NCI-H226 (cell line): ENCODE measurements at places on chromosomes 7 and 10.

GRCh38 chr10:89805599-89806013 is 104.2 kb downstream of the KIF20B start:
- DNase-seq: no peak

DNA sequence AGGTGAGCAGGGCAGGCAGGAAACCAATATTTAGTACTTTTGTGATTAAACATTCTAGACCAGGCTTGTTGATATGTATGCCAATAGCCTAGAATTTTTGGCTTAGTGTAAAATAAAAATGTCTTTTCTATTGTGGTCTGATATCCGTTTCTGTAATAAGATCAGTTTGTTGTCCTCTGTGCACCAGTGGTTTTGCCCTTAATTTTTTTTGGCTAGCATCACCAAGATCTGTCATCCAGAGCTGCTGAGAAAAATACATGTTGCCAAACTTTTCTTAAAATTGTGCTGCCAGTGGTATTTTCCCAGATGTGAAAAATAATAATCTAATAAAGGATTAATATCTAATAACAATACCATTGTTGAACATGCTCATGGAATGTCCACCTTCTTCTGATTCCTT is 115.6 kb downstream of the TWIST1 start:
- no peak for DNase-seq

- DNase-seq: no peak
Observed at GRCh38 chr7:23098460-23098859, 7.1 kb upstream of the KLHL7 start.

DNA sequence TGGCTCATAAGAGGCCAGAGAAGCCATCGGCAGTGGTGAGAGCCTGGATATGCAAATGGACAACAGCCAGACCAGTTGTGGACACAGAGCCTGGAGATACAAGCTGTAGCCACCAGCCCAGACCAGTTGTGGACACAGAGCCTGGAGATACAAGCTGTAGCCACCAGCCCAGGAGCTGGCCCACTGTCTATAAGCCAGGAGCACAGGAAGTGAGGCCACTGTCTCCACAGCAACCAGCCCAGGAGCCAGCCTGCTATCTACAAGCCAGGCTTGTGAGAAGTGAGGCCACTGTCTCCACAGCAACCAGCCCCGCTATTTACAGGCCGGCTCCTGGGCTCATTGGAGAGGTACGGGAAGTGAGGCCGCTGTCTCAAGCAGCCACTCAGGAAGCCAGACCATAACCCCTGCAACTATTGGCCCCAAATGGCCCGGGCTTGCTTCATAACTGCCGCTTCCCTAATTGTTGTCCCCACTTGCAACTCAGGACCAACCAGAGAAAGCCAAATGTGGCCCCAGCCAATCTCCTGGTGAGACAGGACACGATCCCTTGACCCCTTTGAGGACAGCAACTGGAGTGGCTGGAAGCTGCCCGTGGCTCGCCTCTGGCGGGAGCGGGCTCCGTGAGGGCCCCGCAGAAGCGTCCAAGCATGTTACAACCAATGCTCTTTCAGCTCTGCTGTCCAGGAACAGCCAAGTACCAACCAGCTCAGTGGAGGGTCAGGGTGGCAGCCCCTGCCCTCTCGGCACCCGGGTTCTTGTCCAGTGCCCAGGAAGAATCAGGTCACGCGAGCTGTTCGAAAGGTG is 44.1 kb upstream of the CNPY1 start:
- DNase-seq: no peak

- DNase-seq: no peak
Observed at GRCh38 chr7:110507369-110507768, 583.6 kb upstream of the LRRN3 start.

- no peak for DNase-seq
Observed at GRCh38 chr10:67621834-67622233, 74.2 kb downstream of the CTNNA3 start.

GRCh38 chr10:66917104-66917503 is 8.7 kb upstream of the LRRTM3 start:
- DNase-seq: no peak

DNA sequence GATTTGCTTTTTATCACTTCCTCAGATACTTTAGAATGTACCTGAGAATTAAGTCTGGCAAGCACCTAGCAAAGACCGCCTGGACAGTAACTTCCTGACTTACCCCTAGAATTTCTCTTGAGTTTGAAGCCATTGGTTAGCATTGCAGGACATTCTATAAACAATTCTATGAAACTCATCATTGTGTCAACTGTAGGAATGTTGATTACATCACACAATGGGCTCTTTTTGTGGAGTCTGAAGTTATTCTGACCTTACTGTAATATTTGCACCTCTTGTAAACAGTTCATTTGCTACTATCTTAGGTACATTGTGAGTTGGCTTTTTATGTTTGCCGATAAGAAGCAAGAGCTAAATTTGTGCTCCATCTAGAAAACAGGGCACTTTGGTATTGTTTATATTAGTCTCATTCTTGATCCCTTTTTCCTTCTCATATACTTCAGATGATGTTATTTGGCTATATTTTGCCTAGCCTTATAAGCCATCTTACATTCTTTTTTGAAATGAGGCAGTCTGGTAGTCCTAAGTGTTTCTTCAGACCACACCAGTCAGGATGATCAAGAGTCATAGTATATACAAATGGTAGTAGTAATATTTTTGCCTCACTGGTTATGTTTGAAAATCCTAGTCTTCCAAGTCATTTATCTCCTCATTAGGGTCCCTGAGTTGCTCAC is 52.4 kb downstream of the CASD1 start:
- peak; percentile 94 for DNase-seq

- peak; percentile 96 for DNase-seq
Observed at GRCh38 chr10:93468461-93469213, 13.5 kb downstream of the MYOF start.

- no peak for DNase-seq
Observed at GRCh38 chr10:3353235-3353634, 180.7 kb upstream of the PITRM1 start.

DNA sequence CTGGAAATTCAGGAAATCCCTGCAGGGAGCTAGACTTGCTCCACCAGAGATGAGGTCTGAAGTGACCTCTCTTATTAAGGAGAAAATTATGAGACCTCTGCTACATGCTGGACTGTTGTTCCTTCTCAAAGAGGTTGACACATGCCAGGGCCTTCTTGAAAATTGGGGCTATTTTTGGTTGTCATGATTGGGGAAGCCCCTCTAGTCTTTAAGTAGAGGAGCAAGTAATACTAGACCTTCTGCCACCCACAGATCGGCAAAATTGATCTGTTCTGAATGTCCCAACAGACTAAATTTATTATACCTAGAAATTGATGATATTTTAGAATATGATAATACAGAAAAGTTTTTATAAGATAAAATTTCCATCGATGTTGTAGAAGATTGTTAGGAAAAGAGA is 160.8 kb upstream of the GRB10 start:
- no peak for DNase-seq

DNA sequence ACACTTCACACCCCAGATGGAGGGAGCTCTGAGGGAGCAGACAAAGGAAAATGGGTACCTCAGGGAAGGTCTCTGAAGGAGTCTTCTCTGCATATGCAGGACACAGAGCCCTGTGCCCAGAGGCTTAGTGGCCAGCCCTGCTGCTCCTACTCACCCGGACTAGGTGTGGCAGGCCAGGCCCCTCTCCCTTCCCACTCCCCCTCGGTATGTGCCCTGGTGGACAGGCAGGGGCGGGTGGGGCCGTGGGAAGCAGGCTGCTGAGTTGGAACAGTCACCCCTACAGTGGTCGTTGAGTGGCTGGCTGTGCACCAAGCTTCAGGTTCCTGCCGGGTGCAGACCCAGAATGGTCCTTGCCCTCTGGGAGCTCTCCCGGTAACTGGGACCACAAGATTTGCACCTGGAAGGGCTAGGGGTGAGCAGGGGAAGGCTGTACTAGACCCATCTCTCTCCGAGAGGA is 68.6 kb downstream of the ZMIZ1 start:
- DNase-seq: no peak

- no peak for DNase-seq
Observed at GRCh38 chr10:17734432-17735080, 17.4 kb upstream of the TMEM236 start.

DNA sequence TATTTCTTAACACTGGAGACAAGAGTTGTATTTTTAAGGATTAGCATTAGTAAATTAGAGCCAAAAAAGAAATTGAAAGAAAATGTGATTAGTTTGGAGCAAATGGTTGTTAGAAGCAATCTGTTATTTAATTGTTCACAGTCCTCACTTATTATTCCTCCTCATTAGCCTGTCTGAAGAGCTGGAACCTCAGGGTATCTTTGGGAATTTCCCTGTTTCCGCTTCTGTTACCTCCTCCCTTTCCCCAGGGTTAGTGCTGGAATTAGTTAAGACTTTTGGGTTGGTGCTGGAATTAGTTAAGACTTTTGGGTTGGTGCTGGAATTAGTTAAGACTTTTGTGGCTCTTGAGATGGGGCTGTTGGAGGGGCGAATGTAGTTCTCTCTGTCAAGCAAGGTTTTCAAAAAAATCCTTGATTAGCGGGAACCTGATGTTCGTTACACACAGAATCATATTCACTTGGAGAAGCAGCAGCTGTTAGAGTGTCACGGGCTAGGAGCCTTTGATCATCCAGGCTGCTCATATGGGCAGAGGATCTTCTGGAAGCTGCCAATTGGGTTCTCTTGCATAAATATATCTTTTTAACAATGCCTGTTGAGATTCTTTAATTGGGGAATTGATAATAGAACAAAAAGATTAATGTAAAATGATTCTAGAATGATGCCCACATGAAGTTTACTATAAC is 251.0 kb upstream of the NPSR1 start:
- no peak for DNase-seq

DNA sequence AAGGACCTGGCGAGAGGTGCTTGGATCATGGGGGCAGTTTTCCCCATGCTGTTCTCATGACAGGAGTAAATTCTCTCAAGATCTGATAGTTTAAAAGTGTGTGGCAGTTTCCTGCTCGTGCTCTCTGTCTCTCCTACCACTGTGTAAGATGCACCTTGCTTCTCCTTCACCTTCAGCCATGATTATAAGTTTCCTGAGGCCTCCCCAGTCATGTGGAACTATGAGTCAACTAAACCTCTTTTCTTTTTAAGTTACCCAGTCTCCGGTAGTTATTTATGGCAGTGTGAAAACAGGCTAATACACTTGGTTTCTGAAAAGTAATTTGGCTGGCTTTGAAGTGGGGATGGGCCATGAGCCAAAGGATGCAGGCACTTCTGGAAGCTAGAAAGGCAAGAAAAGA is 268.0 kb upstream of the KAT6B start:
- DNase-seq: no peak
